NCI-H2227 treated with DMSO at 0.1 percent for 48 hours (cell line): ENCODE measurements at places on chromosomes 1 and 21.

- DNase-seq, result peak; percentile 33
These were observed 615 bp downstream of the GPR161 start for GRCh38 chr1:168135921-168136708.

GRCh38 chr1:117735045-117735992 is 129.5 kb downstream of the TENT5C start:
- DNase-seq, result no peak

DNA sequence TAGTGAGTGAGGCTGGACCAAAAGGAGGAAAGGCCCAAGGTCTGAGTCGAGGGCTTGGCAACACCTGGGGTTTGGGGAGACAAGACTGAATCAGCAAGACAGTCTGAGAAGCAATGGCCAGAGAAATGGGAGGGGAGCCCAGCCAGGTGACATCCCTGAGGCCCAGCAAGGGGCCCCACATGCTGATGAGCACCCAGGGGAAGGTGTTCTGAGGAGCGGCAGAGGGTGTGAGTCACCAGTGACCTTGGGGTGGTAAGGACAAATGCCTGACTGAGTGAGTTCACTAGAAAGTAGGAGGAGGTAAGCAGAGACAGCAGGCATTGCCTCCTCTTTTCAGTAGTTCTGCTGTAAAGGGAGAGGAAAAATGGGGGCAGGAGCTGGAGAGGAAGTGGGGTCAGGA is 192.4 kb upstream of the GALNT2 start:
- DNase-seq, result no peak

DNA sequence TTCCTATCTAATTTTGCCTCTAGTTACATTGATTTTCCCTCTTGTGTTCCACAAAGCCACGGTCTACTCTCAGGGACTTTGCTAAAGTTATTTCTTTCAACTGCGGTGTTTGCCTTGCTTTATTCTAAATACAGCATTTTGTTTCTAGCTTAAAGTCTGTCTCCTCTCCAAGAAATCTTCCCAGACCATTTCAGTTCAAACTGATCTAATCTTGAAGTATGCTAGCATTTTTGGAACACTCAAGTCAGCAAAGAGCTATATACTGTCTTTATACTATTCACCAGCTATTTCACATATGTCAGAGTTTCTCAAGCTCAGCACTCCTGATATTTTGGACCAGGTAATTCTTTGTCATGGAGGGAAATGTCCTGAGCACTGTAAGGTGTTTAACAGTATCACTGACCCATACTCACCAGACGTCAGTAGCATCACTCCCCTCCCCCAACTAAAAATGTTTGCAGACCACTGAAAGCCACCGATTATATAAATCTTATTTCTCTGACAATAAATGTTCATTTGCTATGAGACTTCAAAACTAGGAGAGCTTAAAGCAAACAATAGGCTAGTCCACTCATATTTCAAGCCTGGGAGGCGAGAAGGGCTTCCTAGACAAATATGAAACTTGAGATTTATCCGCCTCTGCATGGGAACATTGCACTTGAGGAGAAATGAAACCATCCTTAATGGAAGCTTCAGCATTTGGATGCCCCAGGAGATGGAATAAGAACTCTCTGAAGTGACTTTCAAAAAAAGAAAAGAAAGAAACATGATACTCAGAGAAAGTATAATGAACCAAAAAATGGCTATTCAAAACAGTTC is 81.1 kb downstream of the KIAA0319L start:
- DNase-seq, result no peak

DNA sequence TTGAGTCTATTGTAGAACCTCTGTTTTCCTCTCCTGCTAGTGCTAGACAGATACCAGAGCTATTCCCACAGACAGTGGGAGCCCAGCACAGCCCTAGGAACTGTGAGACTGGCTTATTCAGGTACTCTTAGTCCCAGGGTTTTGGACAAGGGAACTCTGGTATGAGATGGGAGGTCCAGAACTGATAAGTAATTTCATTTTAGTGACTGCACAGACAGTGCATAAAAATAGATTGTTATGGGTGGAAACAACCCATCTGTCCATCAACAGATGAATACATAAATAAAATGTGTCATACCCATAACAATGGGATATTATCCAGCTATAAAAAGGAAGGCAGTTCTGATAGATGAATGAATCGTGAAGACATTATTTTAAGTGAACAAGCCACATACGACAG is 9.0 kb downstream of the EPS8L3 start:
- DNase-seq, result no peak

GRCh38 chr1:219566951-219567947 is 45.7 kb downstream of the ZC3H11B start:
- peak; percentile 46 for DNase-seq
